ENCODE measurements at places on chromosomes 11 and 22.
A peak's percentile ranks its signal among the peaks of the same experiment; 100 is the strongest.

DNA sequence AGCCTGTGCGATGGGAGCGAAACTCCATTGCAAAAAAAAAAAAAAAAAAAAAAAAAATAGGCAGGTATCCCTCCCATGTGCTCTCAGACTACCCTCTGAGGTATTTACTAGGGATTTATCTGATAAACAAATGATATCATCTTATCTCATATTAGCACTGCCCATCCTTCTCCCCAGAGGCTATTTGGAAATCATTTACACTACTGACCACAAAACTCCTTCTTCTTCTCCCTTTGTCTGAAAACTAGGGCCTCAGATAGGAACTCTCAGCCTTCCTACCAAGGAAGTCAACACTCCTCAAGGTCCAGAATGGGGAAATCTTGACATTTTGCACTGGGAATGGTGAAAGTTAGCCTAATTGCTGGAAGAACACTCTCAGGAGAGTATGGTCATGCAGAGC is 46.4 kb downstream of the LARGE2 start:
- H3K4me3 ChIP-seq: no peak overlapping the region
- DNase-seq: no peak
- H3K27ac ChIP-seq: no peak overlapping the region
- H3K27me3 ChIP-seq: no peaks in the 10 kb centered on the region
- H3K4me1 ChIP-seq: no peaks in the 10 kb centered on the region
- H3K36me3 ChIP-seq: no peaks in the 10 kb centered on the region

DNA sequence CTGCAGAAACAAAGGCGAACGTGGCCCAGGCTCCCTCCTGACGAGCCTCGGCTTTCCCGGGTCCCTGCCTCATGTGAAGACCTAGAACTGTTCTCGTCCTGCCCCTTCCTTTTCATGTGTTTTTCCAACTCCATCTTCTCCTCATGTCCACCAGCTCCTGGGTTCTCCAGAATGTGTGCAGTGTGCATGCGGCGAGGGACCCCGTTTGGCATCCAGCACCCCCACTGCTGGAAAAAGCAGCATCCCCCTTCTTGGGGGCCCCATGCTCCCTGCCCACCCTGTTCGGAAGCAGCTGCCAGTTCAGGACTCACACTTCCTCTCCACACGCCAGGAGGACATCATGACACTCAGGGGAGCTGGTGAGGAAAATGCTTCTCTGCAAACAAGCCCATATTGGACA is 313.5 kb downstream of the BRD1 start:
- no peaks in the 10 kb centered on the region for H3K36me3 ChIP-seq
- H3K27me3 ChIP-seq: peaks cover 7% of the 10 kb centered on the region
- H3K4me3 ChIP-seq: no peak overlapping the region
- no peaks in the 10 kb centered on the region for H3K4me1 ChIP-seq
- H3K27ac ChIP-seq: no peak overlapping the region
- no peak for DNase-seq

DNA sequence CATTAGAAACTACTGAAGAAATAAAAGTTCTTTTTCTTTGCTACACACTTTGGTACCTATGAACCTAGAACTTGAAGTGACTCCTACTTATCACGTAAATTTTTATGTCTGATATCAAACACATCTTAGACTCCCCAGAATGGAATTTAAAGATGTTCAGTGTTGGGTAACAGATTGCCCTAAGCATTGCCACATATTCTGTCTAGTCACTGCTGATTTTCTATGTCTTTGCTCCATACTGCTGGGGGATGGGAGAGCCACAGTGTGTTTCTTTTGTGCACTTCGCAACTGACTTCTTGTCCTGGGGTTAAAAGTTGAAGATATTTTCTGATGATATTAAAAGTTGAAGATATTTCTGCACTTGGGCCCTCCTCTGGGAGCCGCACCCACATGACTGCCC is 19.4 kb upstream of the MYO18B start:
- H3K4me3 ChIP-seq: no peak overlapping the region
- H3K27me3 ChIP-seq: no peaks in the 10 kb centered on the region
- H3K36me3 ChIP-seq: no peaks in the 10 kb centered on the region
- H3K27ac ChIP-seq: no peak overlapping the region
- no peaks in the 10 kb centered on the region for H3K4me1 ChIP-seq

DNA sequence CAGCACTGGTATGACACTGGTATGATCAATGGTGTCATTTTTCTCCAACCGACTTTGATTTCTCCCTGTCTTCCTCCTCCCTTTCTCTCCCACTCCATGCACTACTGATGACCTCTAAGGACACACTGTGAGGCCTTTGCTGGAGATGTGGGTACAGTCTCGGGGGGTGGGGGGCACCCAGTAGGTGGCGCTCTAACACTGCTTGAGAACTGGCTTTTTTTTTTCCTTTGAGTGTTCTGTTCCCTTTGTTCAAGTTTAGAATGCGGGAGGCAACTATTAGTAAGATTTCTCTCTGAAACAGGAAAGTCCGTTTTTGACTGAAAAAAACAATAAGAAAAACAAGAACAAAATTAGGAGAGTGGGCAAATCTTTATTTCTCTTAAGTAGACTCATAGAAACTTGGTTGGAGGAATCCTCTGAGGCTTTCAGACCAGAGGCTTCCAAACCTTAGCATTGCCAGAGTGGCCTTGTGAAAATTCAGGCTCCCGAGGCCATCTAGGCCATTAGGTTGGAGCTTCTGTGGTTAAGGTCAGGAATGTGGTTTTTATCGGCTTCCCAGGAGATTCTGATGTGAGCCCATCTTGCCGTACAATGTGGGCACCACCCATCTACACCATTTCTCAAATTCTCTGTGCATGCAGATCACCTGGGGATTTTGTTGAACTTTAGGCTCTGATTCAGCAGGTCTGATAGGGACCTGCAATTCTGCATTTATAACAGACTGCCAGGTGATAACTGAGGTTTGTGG is 43.2 kb downstream of the PANX1 start:
- no peak overlapping the region for H3K27ac ChIP-seq
- no peaks in the 10 kb centered on the region for H3K36me3 ChIP-seq
- no peaks in the 10 kb centered on the region for H3K4me1 ChIP-seq
- no peak for DNase-seq
- H3K4me3 ChIP-seq: no peak overlapping the region
- no peaks in the 10 kb centered on the region for H3K27me3 ChIP-seq

- no peaks in the 10 kb centered on the region for H3K4me1 ChIP-seq
- peak; percentile 80 for DNase-seq
- no peaks in the 10 kb centered on the region for H3K36me3 ChIP-seq
- no peak overlapping the region for H3K27ac ChIP-seq
These were observed 30.1 kb downstream of the NAV2 start for GRCh38 chr11:19742588-19743292.

GRCh38 chr22:44881624-44882023 is 128.2 kb downstream of the PHF21B start:
- no peaks in the 10 kb centered on the region for H3K36me3 ChIP-seq
- H3K27ac ChIP-seq: no peak overlapping the region
- DNase-seq: no peak
- no peaks in the 10 kb centered on the region for H3K4me1 ChIP-seq
- no peak overlapping the region for H3K4me3 ChIP-seq

GRCh38 chr11:70790671-70791300 is 392.5 kb downstream of the CTTN start:
- no peaks in the 10 kb centered on the region for H3K36me3 ChIP-seq
- H3K27ac ChIP-seq: no peak overlapping the region
- no peak for DNase-seq
- no peaks in the 10 kb centered on the region for H3K4me1 ChIP-seq
- no peak overlapping the region for H3K4me3 ChIP-seq
- no peaks in the 10 kb centered on the region for H3K27me3 ChIP-seq

- no peaks in the 10 kb centered on the region for H3K36me3 ChIP-seq
- H3K27me3 ChIP-seq: no peaks in the 10 kb centered on the region
- H3K4me3 ChIP-seq: no peak overlapping the region
- DNase-seq: no peak
- peaks cover 70% of the 10 kb centered on the region for H3K4me1 ChIP-seq
These were observed 22.8 kb downstream of the MYH9 start for GRCh38 chr22:36365020-36365411.

Measured in prostate gland (tissue), 2 donors.